ENCODE measurements at places on chromosomes 3 and 15.

- no peak for DNase-seq
These were observed 56.1 kb upstream of the PIAS1 start for GRCh38 chr15:67997996-67998395.

DNA sequence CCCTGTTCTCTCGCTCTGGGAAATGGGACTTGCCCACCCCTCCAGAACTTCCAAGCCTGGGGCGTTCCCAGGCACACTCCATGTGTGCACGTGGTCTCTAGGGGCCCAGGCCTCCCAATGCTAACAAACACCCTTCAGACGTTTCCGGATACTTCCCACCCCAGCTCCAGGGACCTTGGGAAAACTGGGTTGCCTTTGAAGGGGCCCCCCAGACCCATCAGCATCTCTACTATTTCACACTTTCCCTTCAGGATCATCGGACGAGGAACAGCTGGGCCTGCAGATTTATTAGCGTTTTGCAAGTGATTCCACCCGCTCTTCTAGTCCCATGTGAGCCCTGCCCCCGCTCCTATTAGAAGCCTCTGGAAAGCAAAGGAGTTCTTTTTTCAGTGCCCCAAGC is 63.2 kb downstream of the MAGEF1 start:
- DNase-seq, result no peak

GRCh38 chr3:152350139-152350538 is 81.4 kb downstream of the MBNL1 start:
- no peak for DNase-seq

DNA sequence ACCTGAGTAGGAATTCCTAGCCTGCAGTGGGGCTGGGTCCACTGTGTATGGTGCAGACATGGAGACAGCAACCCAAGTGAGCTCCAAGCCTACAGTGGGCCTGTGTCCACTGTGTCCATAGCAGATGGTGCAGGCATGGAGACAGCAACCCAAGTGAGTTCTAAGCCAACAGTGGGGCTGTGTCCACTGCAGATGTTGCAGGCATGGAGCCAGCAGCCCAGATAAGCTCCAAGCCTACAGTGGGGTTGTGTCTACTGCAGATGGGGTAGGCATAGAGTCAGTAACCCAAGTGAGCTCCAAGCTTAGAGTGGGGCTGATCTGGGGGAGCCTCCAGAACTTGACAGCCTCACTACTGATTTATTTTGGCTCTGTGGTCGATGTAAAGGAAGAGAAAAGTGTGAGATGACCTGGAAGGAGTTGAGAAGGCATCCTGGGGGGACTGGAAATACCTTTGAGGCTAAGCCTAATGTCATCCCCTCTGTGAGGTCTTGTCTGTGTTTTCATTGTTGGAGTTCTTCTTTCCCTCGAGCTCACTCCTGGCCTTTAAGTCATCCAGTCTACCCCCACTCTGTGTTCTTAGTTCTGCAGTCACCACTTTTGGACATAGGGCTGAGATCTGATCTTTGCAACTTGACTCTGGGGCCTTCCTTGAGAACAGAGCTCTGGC is 22.4 kb upstream of the IL16 start:
- no peak for DNase-seq

- no peak for DNase-seq
These were observed 100.9 kb downstream of the MEGF11 start for GRCh38 chr15:66152650-66153049.

DNA sequence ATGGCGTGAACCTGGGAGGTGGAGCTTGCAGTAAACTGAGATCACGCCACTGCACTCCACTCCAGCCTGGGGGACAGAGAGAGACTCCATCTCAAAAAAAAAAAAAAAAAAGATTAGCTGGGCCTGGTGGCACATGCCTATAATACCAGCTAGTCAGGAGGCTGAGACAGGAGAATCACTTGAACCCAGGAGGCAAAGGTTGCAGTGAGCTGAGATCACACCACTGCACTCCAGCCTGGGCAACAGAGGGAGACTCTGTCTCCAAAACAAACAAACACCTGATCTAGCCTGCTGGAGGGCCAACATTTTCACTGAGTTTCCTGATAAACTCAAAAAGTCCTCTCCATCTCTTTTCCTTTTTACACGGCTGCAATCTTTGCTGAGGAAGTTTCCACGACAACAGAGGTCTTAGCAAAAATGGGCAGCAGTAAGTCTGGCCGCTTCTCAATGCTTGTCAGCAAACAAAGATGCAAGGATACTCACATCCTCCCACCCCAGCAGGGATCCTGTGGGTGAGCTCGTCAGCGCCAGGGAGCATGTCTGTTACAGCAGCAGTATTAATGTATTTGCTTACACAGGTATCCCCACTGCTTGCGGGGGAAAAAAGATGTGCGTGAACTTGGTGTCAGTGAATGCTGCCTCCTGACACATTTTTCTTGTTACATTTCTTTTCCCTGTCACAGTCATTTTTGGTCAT is 21.0 kb upstream of the CCDC174 start:
- DNase-seq, result no peak

GRCh38 chr3:175242243-175242642 is 383.1 kb downstream of the NAALADL2 start:
- DNase-seq, result no peak

DNA sequence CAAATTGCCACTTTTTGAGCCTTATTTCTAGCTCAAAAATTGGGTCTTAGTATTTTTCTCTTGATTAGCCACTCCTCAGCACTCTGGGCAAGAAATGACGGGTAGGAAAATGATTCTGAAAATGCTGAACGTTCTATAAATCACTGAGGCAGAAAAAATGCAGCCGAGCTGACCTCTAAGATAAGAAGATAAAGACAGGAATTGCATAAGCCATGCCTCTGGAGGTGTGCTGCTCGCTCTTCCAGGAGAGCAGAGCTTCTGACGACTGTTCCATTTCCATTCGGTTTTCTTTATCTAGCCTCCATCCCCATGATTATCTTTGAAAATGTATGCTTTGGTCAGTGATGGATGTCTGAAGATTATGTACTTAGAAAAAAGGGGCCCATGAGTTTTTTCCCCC is 558.8 kb upstream of the ADAMTS9 start:
- DNase-seq, result no peak

DNA sequence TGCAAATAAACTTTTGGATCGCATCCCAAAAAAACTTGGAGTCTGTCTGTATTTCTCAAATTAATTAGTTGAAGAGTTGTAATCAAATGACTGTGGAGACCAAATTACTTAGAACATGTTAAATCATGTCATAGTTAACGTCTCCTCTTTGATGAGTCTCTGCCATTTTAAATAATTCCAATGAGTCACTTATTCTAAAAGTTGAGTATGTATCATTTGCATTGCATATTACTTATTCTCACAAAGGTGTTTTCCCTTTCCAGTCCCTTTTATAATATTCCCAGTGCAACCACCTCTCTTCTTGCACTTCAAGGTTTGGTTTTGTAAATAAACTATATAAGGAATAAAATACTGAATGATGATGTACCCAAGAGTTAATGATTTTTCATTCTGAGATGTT is 36.0 kb upstream of the MBNL1 start:
- DNase-seq, result no peak

- no peak for DNase-seq
These were observed 120.5 kb downstream of the POLR2M start for GRCh38 chr15:57827021-57827420.

GRCh38 chr15:89379818-89380217 is 45.2 kb upstream of the POLG start:
- no peak for DNase-seq

- DNase-seq, result no peak
These were observed 33.4 kb downstream of the OXSM start for GRCh38 chr3:25823314-25823713.

Data from coronary artery (tissue), 2 donors.